ENCODE measurements at places on chromosomes 11 and 22.

- DNase-seq = no peak
Observed at GRCh38 chr22:18987765-18988164, 51.7 kb upstream of the PRODH start.

DNA sequence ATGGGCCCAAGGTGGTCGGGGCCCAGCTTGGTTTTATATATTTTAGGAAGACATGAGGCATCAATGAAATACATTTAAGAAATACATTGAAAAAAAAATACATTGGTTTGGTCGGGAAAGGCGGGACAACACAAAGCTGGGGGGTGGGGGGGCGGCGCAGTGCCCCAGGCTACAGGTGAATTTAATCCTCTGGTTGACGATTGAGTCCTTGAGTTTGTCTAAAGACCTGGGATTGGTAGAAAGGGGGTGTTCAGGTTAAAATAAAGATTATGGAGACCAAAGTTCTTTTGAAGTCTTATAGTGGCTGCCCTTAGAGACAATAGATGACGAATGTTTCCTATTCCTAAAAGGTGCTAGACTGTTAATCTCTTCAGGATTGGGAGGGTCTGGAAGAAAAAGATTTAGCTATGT lies 3.1 kb downstream of the IFITM1 start:
- no peak for DNase-seq

DNA sequence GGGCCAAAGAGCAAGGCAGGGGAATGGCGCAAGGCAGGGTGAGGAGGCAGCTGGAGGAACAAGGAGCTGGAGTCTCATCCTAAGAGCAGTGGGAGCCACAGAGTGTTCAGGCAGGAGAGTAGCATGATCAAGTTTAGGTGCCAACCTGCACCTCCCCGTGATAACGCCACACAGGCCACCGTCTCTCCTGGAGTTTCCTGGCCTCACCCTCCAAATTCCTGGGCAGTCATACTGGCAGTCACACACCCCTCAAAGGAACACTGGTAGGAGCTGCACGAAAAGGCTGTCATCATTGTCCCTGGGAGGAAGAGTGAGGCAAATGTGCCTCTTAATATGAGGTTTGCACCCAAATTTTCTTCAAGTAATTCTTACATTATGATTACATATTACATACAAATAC lies 36.3 kb upstream of the RTL6 start:
- no peak for DNase-seq

DNA sequence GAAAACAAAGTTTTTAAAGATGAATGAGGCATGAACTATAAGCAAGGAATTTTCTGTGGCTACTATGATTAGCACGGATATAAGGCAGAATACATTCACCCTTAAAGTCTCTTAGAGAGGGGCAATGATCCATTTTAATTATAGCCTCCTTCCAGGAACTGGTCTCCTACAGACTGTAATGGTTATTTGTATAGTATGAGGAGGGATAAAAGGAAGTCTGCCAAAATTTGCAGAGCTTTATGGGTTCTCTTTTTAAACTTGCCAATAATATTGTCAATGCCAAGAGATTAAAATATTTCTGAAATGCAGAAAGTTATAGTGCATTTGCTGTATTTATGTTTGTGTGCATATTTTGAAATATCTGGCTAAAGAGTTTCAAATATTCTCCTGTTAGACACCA lies 271.4 kb upstream of the LUZP2 start:
- no peak for DNase-seq

- no peak for DNase-seq
Observed at GRCh38 chr11:100119176-100119575, 567.9 kb upstream of the ARHGAP42 start.

DNA sequence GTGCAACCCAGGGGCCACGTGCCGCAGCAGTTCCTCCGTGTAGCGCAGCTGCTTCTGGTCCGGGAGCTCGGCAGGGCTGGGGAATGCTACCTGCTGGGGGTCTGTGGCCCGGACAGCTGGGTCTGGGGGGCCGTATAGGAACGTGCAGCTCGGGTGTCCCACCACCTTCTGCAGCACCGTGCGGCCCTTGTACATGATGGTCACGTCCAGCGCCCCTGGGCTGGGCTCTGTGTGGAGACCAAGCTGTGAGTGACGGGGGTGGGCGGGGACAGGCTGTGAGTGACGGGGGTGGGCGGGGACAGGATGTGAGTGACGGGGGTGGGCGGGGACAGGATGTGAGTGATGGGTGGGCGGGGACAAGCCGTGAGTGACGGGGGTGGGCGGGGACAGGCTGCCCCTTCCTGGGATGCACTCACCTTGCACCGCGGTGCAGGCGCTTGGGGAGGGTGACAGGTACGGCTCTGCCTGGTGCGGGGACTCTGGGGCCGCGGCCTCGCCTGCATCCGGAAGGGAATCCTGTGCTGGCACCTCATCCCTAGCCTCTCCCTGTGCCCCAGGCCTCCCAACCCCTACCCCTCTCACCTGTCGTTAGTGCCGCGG lies 2.3 kb downstream of the IRF7 start:
- DNase-seq = no peak

GRCh38 chr22:33658775-33659174 lies 261.5 kb downstream of the LARGE1 start:
- DNase-seq = no peak

- DNase-seq = no peak
Observed at GRCh38 chr11:34816698-34817213, 99.4 kb downstream of the APIP start.

GRCh38 chr11:132057266-132057665 lies 686.9 kb downstream of the NTM start:
- DNase-seq = no peak

- no peak for DNase-seq
Observed at GRCh38 chr11:88340366-88340935, 2.9 kb upstream of the CTSC start.

DNA sequence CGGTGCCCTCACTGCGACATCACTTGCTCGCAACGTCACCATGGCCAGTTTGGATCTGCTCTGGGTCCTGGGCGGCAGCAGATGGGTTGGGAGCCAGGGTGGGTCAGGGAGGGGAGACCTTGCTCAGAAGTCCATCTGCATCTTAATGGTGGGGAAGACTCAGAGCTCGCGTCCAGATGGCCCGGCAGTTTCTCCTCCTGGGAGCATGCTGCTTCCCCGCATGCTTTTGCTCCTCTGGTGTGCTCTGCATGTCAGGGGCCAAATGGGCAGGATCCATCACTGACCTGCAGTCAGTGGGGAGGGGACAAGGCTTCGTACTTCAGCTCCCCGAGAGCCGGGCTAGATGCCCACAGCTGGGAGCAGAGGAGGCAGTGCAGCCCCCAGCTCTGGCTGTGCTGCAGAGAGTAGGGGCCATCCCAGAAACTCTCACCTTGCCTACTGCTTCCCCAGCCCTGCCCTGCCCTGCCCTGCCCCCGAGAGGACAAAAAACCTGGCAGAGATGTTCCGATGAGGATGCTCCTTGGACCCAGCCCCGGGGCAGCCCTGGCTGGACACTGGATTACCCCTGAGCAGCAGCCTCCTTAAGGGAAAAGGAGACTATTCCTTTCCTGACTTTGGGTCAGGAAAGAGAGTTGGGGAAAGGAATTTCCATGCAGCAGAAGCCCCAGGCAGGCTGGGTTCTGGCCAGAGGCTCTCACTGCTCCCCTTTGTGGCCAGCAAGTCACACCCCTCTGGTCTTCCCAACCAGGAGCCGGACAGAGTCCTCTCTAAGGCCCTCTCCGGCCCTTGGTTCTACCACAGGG lies 149.9 kb downstream of the PKNOX2 start:
- DNase-seq = no peak

DNA sequence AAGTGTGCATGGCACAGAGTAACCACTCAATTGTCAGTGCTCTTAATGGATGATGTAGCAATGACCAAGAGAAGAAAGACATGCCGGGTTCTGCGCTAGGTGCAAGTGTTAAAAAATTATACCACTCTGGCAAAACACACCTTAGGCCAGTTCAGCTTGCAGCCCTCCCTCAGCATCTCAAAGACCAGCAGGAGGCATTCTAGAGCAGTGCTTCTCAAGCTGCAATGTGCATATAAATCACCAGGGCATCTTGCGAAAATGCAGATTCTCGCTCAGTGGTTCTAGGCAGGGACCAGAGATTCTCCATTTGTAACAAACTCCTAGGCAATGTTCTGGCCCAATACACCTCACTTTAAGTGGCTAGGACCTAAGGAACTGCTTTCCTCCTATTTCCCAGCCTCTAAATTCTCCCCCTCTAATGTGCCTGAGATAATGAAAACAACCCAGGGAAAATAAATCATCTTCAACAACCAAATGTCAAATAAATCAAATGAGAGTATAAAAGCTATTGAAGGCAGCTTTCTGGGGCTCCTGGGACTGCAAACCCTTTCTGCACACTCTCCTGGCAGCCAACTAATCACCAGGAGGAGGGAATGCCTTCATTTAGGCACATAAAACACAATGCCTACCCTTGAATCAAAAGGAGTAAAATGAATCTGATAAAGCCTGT lies 337.2 kb upstream of the API5 start:
- DNase-seq = no peak

DNA sequence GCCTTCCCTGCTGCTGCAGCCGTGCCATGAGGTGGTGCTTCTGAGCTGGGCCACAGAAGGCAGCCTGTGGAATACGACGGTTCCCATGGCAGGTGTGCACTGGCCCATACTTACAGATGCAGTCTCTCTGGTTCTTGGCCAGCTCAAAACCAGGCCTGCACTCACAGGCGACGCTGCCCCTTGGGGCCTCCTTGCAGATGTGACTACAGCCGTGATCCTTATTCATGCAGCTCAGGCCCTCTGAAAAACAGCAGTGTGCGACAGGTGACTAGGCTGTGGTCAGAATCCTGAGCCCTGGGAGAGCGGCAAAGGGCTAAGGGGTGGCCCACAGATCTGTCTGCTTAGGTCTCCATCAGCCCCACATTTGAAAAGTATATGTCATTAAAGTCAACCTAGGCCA lies 22.1 kb downstream of the SCUBE2 start:
- no peak for DNase-seq

- no peak for DNase-seq
Observed at GRCh38 chr22:21760640-21761039, 25.0 kb upstream of the YPEL1 start.

DNA sequence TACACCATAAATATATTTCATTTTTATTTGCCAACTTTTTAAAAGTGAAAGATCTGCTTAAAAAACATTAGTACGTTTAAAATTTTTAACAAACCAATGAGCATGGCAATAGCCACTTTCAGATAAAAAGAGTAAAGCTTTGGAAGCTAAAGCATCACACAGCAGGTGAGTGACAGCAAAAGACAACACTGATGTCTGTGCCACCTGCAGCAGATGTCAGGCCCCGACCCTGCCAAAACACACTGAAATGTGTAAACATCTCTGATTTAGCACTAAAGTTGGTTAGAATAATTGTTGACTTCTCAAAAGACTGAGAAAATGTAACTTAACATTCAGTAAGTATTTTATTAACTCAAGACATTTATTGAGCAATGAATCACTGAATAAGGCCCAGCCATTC lies 232.9 kb downstream of the DLG2 start:
- no peak for DNase-seq

All from AML-193 (cell line).